ENCODE measurements at places on chromosomes 2 and 18.

DNA sequence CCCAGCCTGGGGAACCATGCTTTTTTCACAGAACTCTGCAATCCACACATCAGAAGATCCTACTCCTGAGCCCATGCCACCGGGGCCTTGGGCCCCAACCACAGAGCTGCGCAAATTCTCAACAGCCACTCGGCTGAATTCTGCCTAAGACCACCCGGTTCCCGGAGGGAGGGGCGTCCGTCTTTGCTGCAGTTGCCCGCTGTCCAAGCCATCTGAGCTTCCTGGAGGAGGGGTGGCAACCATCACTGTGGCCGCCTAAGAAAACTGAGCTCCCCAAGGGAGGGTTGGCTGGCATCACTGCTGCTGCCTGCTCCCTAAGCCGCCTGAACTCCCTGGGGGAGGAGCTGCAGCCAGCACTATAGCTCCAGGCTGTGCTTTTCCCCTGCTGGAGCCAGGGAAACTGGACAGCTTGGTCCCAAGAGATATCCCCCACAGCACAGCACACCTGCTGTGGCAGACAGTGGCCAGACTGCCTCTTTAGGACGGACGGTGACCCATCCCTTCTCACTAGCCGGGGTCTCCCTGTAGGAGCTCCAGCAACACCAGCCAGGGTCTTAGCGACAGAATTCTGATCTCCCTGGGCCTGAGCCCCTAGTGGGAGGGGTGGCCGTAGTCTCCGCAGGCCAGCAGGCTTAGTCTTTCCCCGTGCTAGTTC, 1411.6 kb upstream of the CDH2 start:
- no peak for DNase-seq

- DNase-seq: peak; percentile 86
These were observed 9.7 kb downstream of the ITGA4 start for GRCh38 chr2:181466661-181467576.

DNA sequence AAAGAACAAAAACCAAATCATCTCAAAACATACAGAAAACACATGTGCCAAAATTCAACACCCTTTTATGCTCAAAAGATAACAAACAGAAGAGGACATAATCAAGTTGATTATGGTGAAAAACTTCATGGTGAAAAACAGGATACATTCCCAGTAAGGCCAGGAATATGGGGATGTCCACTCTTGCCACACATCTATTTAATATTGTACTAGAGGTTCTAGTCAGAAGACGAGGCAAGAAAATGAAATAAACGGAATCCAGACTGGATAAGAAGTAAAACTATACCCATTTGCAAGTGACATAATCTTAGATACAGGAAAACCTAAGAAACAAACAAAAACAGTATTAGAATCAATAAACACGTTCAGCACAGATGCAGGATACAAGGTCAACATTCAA, 40.8 kb downstream of the MAP3K2 start:
- DNase-seq: no peak

GRCh38 chr2:234363011-234363487, 133.8 kb downstream of the ARL4C start:
- DNase-seq: no peak

DNA sequence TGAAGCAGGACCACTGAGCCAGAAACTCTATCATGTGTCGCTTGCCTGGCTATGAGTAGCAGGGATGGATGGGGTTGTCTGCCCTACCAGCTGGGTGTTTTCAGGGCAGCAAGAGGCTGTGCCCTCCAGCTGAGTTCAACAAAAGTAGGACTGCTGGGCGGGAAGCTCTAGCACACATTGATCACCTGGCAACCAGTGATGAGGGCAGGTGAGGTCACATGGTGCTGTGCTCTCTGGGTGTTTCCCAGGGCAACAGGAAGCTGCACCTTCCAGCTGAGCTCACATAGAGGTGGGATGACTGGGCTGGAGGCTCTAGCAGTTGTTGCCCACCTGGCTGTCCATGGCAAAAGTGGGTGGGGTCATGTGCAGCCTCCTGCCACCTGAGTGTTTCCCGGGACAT, 487.3 kb upstream of the VWC2L start:
- DNase-seq: no peak

- no peak for DNase-seq
These were observed 80.8 kb downstream of the ANKRD44 start for GRCh38 chr2:197229509-197230443.

GRCh38 chr2:207321514-207321913, 155.8 kb upstream of the KLF7 start:
- no peak for DNase-seq

DNA sequence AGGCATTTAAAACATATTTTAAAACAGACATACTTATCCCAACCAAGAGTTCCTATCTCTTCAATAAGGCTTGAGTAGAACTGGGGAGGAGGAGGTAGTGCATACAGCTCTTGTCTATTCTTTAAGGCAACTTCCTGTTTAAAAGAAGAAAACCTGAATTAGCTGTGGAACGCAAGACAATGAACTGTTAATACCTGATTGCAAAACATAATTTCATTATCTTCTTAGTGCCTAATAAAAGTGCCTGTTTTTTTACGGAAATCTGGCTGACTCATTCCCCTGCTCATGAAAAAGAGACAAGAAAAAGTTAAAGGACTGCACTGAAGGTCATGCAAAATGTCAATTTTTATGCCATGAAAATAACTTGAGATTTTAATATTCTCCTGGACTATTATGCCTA, 19.2 kb downstream of the FANCL start:
- DNase-seq: no peak

- no peak for DNase-seq
These were observed 78.8 kb downstream of the HNRNPLL start for GRCh38 chr2:38523728-38524437.

- DNase-seq: no peak
These were observed 61.7 kb downstream of the SMAD2 start for GRCh38 chr18:47868744-47869143.

GRCh38 chr18:23949863-23950262, 64.7 kb upstream of the TTC39C start:
- no peak for DNase-seq

DNA sequence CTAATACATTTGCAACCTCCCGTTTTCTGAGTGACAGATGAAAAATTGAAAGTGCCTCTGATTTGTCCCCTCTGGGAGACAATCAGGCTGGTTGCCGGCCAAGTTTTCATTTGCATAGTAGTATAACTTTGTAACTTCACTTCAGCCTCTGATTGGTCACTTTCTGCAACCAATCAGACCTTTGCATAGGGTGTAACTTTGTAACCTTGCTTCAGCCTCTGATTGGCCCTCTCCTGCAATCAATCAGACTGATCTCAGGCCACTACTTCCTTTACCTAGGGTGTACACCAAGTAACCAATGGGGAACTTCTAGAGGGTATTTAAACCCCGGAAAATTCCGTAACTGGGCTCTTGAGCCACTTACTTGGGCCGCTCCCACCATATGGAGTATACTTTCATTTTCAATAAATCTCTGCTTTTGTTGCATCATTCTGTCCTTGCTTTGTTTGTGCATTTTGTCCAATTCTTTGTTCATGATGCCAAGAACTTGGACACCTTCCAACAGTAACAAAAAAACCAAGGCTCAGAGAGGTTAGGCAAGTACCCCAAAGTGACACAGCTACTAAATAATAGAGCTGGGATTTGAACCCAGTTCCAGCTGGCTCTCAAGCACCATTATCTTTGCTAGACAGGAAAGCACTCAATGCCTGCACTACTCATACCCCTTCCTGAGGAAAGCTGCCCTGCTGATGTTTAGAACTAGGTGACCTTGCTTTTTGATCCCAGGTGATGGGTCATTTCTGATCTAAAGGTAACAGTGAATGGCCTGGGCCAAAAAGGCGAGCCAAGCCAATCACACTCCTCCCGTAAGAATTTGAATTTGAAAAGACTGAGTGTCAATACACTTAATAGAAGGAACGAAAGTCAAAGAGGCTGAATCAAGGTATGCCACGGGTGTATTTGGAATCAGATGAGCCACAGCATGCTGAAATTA, 10.9 kb upstream of the MYOM1 start:
- DNase-seq: no peak

DNA sequence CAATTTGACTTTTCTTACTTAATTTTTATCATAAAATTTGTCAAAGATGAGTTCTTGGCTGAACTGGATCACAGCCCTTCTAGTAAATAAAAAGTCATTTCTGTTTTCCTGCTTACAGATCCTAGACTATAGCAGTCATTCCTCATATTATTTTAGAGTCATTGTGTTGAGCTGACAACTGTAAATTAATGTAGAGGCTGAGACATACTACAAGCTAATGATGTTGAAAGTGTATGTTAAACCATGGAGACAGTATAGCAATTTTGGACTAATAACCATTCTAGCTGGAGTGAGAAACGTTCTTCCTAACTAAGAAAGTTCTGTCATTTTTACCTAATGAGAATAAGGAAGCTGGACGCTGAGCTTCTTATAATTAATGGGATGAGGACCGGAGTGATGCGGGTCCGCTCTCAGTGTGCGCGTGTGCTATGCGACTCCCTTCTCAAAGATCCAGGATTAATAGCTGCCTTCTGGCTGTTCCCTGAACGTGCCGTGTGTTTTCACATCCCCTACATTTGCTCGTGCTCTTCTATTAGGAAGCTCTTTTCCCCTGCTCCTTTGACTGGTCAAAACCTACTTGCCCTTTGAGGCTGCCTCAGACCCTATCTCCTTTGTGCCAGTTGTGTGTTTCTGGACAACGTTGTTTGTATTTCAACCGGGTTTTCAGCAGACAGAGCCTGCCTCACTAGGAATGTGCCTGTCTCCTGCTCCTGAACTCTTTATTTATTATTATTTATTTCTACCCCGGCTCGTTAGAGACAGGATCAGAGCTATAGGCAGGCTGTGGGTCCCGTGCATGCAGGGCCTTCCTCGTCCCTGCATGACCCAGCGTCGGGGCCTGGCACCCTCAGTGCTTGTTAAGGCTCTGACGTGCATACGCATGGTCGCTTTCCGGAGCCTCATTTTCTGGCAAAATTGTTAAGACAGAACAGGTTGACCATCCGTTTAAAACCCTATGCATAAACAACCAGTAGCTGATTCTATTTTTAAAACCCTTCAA, 182.6 kb downstream of the DCDC2C start:
- no peak for DNase-seq
